Parietal lobe (tissue), 2 donors: ENCODE measurements at places on chromosomes 7 and 10. TPM values are rescaled to one million over a fixed set of nuclear protein-coding genes. Genes with fewer than 3 reads are reported as not detected.

The HK1 gene
- 92.3 TPM for total RNA-seq

The NYAP1 gene
- 38.5 TPM for total RNA-seq

The FAM204A gene
- 52.3 TPM for total RNA-seq

The SAMD9L gene
- 2.8 TPM for total RNA-seq
